Heart right ventricle (tissue), 16 donors: ENCODE measurements at places on chromosomes 5 and 9. TPM values are rescaled to one million over a fixed set of nuclear protein-coding genes. Genes with fewer than 3 reads are reported as not detected.

Gene UBAP1
- 48.7 TPM for total RNA-seq

Gene CDC20B
- not detected for total RNA-seq

Gene SRA1
- 25.7 TPM for total RNA-seq

Gene SLC46A2
- total RNA-seq = not detected

Gene OR1L8
- not detected for total RNA-seq

Gene PDLIM4
- 2.1 TPM for total RNA-seq

Gene PCDHA1
- total RNA-seq = not detected

- H3K27ac ChIP-seq = no peak overlapping the region
- peak overlapping the region; percentile 57 for H3K4me3 ChIP-seq
These were observed 56.2 kb downstream of the ACER2 start for GRCh38 chr9:19464764-19465585.

DNA sequence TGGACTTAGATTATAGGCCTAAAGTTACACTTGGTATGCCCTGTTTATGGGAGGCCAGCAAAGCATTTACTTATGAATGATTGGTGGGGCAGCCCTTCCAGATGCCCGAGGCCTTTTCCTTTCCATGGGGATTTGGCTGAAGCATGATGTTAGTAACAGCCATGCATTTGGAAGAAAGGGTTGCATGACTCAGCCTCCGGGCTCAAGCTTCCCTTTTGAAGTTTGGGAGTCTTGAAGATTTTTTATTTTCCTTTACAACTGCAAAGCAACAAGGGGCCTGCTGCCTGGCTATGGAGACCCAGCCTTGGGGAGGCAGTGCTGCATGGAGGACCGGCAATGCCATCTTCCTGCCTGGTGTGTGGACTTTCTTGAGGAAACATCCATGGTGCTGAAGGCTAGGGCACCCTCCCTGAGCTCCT lies 244.7 kb downstream of the ICE1 start:
- H3K36me3 ChIP-seq = no peaks in the 10 kb centered on the region
- no peak overlapping the region for H3K4me3 ChIP-seq
- no peaks in the 10 kb centered on the region for H3K27me3 ChIP-seq
- DNase-seq = no peak

DNA sequence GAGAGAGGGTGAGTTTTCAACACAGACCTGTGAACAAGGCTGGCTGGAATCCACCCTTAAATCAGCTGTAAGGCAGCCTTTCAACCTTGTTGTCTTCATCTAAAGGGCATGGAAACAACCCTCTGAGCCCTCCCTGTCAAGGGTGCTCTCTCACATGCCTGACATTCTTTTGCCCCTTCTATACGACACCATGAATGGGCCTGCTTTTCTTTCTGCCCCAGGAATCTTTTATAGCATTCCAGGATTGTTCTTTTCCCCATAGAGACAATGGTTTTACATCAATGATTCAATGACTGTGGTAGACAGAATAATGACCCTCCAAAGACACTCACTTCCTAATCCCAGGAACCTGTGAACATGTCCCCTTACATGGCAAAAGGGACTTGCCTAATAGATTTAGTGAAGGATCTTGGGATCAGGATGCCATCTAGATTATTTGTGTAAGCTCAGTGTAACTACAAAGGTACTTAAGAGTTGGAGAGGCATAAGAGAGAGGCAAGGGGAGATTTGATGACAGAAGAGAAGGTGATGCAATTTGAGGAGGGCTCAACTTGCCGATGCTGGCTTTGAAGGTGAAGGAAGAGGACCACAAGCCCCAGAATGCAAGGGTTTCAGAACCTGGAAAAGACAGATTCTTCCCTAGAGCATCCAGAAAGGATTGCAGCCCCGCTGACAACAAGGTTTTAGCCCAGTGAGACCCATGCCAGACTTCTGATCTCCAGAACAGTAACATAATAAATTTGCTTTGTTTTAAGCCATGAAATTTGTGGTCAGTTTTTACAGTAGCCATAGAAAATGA lies 29.2 kb upstream of the HMHB1 start:
- DNase-seq = no peak
- no peaks in the 10 kb centered on the region for H3K27me3 ChIP-seq
- no peak overlapping the region for H3K4me3 ChIP-seq

DNA sequence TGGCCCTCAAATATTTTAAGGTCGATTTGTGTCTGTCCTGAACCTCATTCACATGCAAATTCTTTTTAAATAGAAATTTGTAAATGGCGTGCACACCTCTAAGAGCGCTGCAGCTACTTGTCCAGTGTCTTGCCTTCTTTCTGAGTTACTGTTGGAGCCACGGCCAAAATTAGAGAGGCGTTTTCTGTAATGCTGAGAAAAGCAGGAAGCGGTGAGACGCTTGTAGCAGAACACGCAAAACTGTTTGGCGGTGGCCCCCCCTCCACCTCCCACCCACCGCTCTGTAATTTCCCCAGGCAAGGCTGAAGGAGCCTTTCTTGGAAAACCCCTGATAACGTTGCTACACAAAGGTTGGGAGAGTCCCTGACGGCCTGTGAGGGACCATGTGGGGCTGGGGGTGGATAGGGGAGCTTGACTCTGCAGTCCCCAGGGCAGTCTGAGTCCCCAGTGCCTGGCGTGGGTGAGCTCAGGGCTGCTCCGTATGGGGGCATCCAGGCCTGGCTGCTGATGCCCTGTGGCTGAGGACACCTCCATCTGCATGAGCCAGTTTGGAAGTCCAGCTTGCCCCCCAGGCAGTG lies 96.5 kb downstream of the GADD45G start:
- no peak for DNase-seq
- H3K36me3 ChIP-seq = no peaks in the 10 kb centered on the region
- H3K27ac ChIP-seq = peak overlapping the region; percentile 10
- peaks cover 6% of the 10 kb centered on the region for H3K4me1 ChIP-seq

- peaks cover 53% of the 10 kb centered on the region for H3K36me3 ChIP-seq
- no peak overlapping the region for H3K4me3 ChIP-seq
- H3K27ac ChIP-seq = peak overlapping the region; percentile 72
- peaks cover 40% of the 10 kb centered on the region for H3K4me1 ChIP-seq
- no peaks in the 10 kb centered on the region for H3K27me3 ChIP-seq
These were observed 4.8 kb downstream of the ATP6V1G1 start for GRCh38 chr9:114592356-114592755.

DNA sequence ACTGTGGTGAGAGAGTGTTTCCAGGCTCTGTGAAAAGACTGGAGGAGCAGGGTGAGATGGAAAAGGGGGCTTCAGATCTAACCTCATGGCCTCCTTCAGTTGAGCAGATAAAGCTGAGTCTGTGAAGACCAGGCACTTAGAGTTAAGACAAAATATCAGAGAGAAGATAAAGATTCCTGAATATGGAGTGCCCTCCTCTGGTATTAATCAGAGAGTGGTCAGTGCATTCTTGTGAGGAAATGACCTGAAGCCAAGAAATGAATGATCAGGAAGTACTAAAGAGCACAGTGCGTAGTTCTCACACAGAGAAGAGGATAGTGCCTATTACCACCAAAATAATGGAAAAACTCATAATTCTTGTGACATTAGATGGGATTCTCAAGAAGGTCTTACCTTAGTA lies 1417.0 kb upstream of the ACO1 start:
- DNase-seq = no peak
- no peaks in the 10 kb centered on the region for H3K27me3 ChIP-seq
- H3K27ac ChIP-seq = no peak overlapping the region
- H3K4me3 ChIP-seq = no peak overlapping the region
- H3K36me3 ChIP-seq = no peaks in the 10 kb centered on the region
- no peaks in the 10 kb centered on the region for H3K4me1 ChIP-seq

- DNase-seq = no peak
- no peak overlapping the region for H3K4me3 ChIP-seq
- no peaks in the 10 kb centered on the region for H3K27me3 ChIP-seq
- H3K4me1 ChIP-seq = no peaks in the 10 kb centered on the region
- no peak overlapping the region for H3K27ac ChIP-seq
- H3K36me3 ChIP-seq = no peaks in the 10 kb centered on the region
These were observed 220.8 kb downstream of the DIRAS2 start for GRCh38 chr9:90421786-90422185.

DNA sequence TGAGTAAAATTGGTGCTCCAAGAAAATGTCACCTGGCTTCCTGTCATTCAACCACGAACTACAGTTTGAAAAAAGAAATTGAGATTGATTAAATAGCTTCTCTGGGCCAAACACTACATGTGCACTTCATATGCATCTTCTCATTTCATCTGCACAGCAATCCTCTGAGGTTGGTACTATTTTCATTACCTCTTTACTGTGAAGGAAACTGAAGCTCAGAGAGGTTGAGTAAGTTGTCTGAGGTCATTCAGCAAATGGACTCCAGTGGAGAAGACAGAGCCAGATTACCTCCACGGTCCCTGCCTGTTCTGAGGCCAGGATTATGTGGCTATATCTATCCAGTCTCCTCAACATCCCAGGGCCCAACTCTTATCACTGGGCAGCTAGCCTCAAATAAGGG lies 46.5 kb downstream of the SLC6A7 start:
- H3K36me3 ChIP-seq = no peaks in the 10 kb centered on the region
- no peak overlapping the region for H3K4me3 ChIP-seq
- no peak for DNase-seq
- H3K27me3 ChIP-seq = no peaks in the 10 kb centered on the region
- no peak overlapping the region for H3K27ac ChIP-seq

DNA sequence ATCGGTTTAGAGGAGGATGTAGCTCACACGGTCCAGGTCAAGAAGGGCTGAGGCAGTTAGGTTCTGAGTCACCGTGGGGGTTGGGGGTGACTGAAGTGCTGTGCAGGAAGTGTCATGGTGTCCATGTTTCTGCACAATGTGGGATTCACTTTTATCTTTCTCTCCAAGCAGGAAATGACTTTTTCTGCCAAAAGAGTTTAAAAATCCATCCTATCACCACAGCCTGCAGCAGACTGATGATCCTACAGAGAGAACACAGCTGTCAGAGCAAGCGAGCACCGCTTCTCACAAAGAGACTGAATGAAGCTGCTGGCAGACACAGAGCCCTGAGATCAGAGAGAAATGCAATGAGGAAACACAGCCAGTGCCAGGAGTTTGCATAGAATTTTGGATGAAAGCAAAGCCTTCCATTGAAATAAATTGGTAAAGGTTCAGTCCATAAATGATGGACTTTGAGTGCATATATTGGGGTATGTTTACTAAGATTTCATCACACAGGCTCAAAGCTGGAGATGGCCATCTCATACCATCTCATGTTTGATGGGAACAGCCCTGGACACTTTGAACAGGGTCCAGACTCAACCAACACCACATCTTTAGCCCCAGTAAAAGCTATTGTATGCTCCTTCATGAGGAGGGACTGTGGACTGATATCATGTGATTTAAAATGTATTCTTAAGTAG lies 213.9 kb upstream of the FBXL7 start:
- H3K4me1 ChIP-seq = no peaks in the 10 kb centered on the region
- H3K27me3 ChIP-seq = no peaks in the 10 kb centered on the region
- peak; percentile 32 for DNase-seq
- H3K4me3 ChIP-seq = no peak overlapping the region
- no peak overlapping the region for H3K27ac ChIP-seq

DNA sequence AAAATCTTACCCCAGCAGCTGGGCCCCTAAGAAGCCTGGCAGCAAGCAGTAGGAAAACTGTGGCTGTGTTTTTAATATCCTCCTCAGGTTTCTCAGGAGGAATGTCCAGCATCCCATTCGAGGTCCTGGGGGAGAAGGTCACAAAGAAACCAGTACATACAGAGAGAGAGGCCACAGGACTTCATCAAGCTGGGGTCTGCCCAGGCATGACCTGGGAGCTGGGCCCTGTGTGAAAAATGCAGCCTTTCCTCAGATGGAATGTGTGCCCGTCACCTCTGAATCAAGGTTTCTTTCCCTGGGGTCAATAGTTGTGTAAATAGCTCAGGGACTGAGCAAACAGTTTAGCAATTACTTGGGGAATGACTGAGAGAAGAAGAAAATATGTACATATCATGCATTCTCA lies 33.9 kb upstream of the RAD23B start:
- no peaks in the 10 kb centered on the region for H3K36me3 ChIP-seq
- no peak for DNase-seq
- no peak overlapping the region for H3K4me3 ChIP-seq
- H3K27me3 ChIP-seq = no peaks in the 10 kb centered on the region
- no peak overlapping the region for H3K27ac ChIP-seq

GRCh38 chr5:65050140-65050539 lies 281.4 kb downstream of the CWC27 start:
- DNase-seq = no peak
- H3K36me3 ChIP-seq = no peaks in the 10 kb centered on the region
- H3K4me3 ChIP-seq = no peak overlapping the region
- H3K27ac ChIP-seq = no peak overlapping the region
- no peaks in the 10 kb centered on the region for H3K27me3 ChIP-seq

GRCh38 chr5:175668006-175668405 lies 10.1 kb downstream of the HRH2 start:
- no peaks in the 10 kb centered on the region for H3K36me3 ChIP-seq
- DNase-seq = no peak
- no peak overlapping the region for H3K4me3 ChIP-seq
- no peaks in the 10 kb centered on the region for H3K27me3 ChIP-seq
- H3K27ac ChIP-seq = peak overlapping the region; percentile 68

DNA sequence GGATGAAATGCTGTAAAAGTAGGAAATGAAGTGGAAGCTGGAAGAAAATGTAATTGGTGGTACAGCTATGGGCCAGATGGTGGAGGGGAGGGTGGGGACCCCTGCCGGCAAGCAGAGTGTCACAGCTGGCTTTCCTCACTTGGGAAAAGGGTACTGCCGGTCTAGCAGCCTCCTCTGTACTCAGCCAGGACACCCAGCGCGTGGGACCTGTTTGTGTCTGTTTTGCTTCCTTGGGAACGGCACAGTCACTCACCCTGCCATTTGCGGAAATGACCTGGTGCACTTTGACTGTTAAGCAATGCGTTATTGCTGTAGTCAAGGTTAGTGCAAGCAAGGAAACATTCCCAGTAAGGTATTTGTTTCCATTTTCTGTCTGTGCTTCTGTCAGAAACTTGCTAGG lies 10.1 kb downstream of the TMEM252 start:
- peaks cover 23% of the 10 kb centered on the region for H3K36me3 ChIP-seq
- peaks cover 17% of the 10 kb centered on the region for H3K4me1 ChIP-seq
- no peaks in the 10 kb centered on the region for H3K27me3 ChIP-seq
- H3K4me3 ChIP-seq = no peak overlapping the region
- H3K27ac ChIP-seq = peak overlapping the region; percentile 87

DNA sequence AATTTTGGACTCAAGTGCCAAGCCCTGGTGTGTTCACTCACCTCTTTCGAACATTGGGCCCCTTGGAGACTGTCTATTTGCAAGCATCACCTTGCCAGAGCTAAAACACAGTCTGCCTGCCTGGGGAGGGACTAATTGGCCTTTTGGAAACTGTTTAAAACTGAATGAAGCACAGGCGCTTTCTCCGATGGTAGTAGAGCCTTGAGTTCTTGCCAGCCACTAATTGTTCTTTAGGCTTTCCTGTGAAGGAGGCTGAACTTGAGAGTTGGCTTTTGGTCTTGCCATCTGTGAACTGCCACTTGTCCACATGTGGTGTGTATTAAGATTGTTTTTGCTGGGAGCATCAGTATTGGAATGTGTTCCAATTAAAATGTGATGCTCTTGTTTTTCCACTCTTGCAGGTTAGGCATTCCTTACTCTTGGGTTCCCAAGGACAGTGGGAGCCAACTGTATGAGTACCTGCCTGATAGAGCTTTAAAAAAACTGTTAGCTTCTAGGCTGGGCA lies 26.0 kb downstream of the GARNL3 start:
- no peak for DNase-seq
- H3K4me1 ChIP-seq = peaks cover 10% of the 10 kb centered on the region
- no peaks in the 10 kb centered on the region for H3K36me3 ChIP-seq
- no peak overlapping the region for H3K27ac ChIP-seq

- no peak overlapping the region for H3K4me3 ChIP-seq
- peaks cover 85% of the 10 kb centered on the region for H3K4me1 ChIP-seq
- H3K27me3 ChIP-seq = no peaks in the 10 kb centered on the region
These were observed 37.9 kb downstream of the TNFAIP8 start for GRCh38 chr5:119393746-119394145.
